Suppressor macrophage (primary cell): ENCODE measurements at places on chromosomes 5 and 9.

DNA sequence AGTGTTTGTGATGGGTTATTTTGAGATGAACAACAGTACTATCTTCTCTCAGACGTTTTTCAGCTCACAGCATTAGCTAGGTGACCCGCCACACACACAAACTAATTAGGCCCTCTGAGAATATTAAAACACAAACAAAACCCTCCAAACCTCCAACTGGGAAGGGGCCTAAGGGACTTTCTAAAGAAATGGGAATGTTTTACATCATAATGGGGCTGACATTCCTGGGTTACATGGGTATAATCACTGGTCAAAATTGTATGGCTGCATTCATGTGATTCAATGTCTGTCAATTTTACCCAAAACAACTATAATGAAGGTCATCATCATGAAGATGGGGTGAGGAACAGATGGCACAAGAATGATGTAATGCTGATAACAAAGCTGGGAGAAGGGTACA is 59.6 kb downstream of the SPTLC1 start:
- no peak for DNase-seq

DNA sequence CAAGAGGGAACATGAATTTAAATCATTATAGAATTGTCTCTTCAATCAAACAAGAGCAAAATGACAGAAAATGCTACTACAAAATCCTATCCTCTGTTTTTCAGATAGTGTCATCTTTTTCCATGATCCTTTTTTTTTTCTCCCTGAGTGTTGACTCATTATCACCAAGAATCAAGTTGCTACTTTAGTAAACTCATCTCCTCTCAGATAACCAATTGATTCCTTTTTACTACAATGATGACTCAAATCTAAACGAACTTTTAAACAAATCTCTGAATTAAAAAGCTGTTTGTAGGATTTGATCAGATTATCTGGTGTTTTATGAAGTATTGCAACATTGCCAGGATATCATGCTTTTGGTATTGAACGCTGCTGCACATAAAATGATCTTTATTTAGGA is 23.9 kb upstream of the IL7R start:
- no peak for DNase-seq

DNA sequence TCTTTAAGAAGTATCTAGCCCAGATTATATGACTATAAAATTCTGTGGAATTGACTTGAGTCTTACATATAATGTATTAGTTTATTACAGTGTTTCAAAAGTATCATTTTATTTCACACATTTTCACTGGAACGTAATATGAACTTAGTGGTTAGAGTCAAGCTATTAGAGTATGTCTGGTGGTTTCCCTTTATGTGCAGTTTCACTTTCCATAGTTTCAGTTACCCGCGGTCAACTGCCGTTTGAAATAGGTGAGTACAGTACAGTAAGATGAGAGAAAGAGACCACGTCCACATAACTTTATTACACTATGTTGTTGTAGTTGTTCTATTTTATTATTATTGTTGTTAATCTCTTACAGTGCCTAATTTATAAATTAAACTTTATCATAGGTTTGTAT is 50.5 kb downstream of the COMMD10 start:
- no peak for DNase-seq

DNA sequence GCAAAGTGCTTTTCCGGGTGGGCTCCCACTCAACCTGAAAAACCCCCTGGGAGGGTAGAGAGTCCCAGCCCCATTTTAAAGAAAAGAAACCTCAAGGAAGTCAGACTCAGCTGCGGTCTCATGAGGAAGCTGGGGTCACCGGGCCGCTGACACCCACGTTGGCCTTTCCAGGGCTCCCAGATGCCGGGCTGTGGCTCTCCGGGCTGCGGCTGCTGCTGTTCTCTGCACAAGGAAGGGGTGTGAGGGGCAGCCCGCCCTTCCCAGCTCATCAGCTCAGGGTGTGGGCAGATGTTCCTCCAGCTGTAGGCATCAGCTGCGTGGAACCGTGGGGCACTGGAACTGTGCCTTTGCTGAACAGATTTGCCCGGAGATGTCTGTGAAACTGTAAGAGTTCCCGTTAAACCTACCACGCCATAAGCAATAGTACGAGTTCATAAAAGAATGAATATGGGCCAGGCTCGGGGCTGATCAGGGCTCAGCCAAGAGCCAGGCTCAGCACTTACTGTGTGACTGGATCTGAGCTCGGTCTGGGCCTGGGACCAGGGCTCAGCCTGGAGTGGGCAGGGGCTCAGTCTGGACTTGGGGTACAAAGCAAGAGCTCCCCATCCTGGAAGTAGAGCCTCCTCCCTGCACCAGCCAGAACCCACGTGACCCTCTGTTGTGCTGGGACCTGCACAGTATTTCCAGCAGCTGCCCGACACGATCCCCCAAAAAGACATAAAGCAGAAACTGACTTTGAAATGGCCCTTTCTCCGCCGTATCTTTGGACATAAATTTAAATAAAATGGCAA is 130.2 kb upstream of the PPP1R26 start:
- no peak for DNase-seq

DNA sequence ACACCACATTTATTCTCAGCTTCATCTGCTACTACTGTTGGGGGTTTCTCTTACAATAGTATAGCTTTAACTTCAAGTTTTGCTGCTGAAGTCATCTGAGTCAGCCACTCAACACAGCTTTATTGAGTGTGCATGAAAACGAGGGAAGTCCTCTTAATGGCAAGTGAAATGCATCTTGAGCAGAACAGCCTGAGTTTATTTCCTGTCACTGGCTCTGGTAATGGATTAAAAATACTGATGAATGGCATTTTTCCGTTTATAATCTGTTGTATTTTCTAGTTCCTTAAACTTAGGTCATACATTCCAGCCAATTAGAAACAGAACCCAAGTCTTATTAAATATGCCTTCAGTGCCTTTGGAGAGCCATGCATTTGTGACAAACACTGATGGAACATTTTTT is 238.6 kb downstream of the SLF1 start:
- DNase-seq = peak; percentile 17

GRCh38 chr5:161333194-161333880 is 213.2 kb downstream of the GABRB2 start:
- DNase-seq = no peak
